Large intestine (tissue), 12 donors: ENCODE measurements at places on chromosomes 2 and 18. TPM values are rescaled to one million over a fixed set of nuclear protein-coding genes. Genes with fewer than 3 reads are reported as not detected.

The TYMS gene
- 69.9 TPM for polyA plus RNA-seq

The CYS1 gene
- polyA plus RNA-seq: 22.1 TPM

- no peak overlapping the region for H3K4me3 ChIP-seq
- no peak for DNase-seq
- peaks cover 8% of the 10 kb centered on the region for H3K4me1 ChIP-seq
- peaks cover 4% of the 10 kb centered on the region for H3K36me3 ChIP-seq
- H3K27me3 ChIP-seq: no peaks in the 10 kb centered on the region
Measured at GRCh38 chr2:43266711-43267111, 40.3 kb upstream of the ZFP36L2 start.

DNA sequence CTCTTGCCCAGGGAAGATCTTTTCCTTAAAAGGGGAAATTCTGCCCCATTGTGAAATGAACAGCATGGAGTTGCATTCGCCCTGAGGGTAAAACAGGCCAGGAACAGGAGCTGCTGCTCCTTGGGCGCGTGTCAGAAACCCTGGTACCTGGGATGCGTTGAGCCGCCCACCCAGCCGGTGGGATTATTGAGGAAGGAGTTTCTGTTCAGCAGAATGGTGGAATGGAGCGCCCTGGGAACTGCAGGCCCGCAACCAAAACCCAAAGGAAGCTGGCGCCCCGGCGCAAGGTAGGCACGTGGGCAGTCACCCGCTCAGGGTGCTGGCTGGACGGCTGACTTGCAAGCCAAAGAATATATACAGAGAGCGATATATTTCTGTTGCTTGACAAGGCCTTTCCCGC is 73.5 kb downstream of the MTCL1 start:
- no peak overlapping the region for H3K27ac ChIP-seq
- peaks cover 8% of the 10 kb centered on the region for H3K36me3 ChIP-seq
- H3K4me3 ChIP-seq: no peak overlapping the region
- DNase-seq: no peak
- H3K27me3 ChIP-seq: no peaks in the 10 kb centered on the region

DNA sequence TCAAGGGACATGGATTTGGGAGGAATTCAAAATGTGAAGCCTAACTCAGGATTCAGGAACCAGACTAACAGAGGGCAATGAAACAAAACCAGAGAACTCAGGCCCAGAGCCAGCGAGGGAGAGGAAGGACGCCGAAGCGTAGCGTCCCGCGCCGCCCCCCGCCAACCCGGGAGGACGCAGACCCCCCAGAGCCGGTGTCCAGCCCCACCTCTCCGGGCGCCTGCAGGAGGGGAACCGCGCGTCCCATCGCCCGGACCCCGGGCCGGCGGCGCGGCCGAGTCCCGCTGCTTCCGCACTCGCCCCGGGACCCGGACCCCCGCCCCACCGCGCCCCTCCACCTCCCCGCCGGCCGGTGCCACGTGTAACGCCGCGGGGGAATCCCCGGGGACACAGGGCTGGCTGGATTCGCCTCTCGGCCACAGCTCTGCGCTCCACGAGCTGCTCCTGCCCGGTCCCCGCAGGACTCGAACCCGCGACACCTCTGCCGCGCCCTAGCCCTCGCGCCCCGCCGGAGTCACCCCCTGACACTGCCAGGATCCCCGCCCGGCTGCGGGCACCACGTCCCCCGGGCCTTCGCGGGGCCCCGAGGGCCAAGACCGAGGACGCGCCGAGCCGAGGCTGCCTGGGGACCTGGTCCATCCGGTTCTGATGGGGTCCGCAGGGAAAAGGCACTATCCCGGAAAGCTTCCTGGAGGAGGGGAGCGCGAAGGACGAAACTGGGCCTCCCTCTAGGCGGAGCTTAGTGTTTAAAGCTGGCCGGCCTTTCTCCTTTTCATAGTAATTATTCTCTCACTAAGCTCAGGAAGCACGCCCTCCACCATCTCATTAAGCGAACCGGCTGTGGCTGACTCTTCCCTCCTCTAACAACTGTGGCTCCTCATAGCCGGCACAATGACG is 40.4 kb upstream of the FAM124B start:
- peak; percentile 44 for DNase-seq
- peak overlapping the region; percentile 31 for H3K4me3 ChIP-seq
- no peaks in the 10 kb centered on the region for H3K36me3 ChIP-seq

DNA sequence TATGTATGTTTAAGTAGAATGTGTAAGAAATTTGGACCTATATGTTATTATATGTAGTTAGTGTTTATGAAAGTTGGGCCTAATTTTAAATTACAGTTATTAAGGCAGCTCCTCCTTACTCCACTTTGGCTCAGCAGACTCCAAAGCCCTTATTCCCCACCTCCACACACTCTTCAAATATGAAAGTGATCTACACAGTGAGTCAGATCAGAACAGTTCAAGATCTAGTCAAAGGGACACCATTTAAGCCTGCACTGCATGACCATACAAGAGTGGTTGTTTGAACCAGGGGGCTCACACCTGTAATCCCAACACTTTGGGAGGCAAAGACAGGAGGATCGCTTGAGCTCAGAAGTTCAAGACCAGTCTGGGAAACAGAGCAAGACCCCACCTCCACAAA is 21.2 kb upstream of the PMAIP1 start:
- no peak overlapping the region for H3K27ac ChIP-seq

GRCh38 chr18:35089891-35090550 is 48.8 kb downstream of the MAPRE2 start:
- no peak overlapping the region for H3K4me3 ChIP-seq
- H3K4me1 ChIP-seq: no peaks in the 10 kb centered on the region
- no peak overlapping the region for H3K27ac ChIP-seq

GRCh38 chr2:24024018-24024417 is 14.1 kb downstream of the MFSD2B start:
- H3K4me1 ChIP-seq: no peaks in the 10 kb centered on the region
- no peak overlapping the region for H3K4me3 ChIP-seq
- no peak for DNase-seq
- H3K36me3 ChIP-seq: peaks cover 13% of the 10 kb centered on the region

DNA sequence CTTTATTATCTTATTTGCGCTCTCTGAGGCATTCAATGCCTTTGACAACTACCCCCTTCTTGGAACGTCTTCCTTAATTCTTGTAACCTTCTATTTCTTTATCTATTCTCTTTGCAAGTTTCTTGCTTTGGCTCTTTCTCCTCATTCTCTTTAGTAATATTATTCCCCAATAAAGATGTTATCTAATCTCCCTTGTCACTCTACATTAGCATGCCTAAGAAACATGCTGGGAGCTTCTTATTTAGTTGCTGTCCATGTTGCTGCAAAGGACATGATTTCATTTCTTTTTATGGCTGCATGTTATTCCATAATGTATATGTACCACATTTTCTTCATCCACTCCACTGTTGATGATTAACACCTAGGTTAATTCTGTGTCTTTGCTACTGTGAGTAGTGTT is 113.7 kb downstream of the RDH14 start:
- no peak overlapping the region for H3K4me3 ChIP-seq
- no peaks in the 10 kb centered on the region for H3K4me1 ChIP-seq
- peaks cover 5% of the 10 kb centered on the region for H3K27me3 ChIP-seq
- no peak for DNase-seq
- H3K36me3 ChIP-seq: no peaks in the 10 kb centered on the region
- H3K27ac ChIP-seq: no peak overlapping the region

The SEH1L gene
- polyA plus RNA-seq: 32.2 TPM

The CEBPZOS gene
- polyA plus RNA-seq: 49.9 TPM

- no peaks in the 10 kb centered on the region for H3K36me3 ChIP-seq
- no peak overlapping the region for H3K27ac ChIP-seq
- peaks cover 91% of the 10 kb centered on the region for H3K27me3 ChIP-seq
- no peak for DNase-seq
- peak overlapping the region; percentile 36 for H3K4me3 ChIP-seq
- peaks cover 7% of the 10 kb centered on the region for H3K4me1 ChIP-seq
Measured at GRCh38 chr2:176177580-176178037, 10.9 kb upstream of the HOXD1 start.

DNA sequence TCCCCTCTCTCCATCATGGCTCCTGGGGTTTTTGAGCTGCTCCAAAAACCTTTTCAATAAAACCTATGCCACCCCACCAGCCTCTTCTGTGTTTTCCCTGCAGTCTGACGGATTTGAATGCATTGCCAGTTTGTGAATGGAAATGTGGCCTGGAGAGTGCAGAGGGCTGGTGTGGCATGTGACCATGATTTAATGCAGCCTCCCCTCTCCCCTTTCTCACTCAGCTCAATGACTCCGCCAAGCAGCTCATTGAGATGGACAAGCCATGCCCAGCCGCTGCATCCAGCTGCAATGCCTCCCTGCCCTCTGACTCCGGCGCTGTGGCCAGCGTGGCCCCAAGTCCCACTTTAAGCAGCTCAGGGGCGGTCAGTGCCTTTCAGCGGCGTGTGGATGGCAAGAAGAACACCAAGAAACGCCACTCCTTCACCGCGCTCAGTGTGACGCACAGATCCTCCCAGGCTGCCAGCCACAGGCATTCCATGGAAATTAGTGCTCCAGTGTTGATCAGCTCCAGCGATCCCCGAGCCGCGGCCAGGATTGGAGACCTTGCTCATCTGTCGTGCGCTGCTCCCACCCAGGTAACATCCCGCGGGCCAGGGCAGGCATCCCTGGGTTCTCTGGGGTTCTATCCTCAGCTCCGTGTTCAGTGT is 215.3 kb downstream of the SEPTIN10 start:
- H3K4me3 ChIP-seq: no peak overlapping the region
- no peak overlapping the region for H3K27ac ChIP-seq
- no peaks in the 10 kb centered on the region for H3K4me1 ChIP-seq
- H3K36me3 ChIP-seq: no peaks in the 10 kb centered on the region

The TRAF3IP1 gene
- polyA plus RNA-seq: 10.6 TPM

DNA sequence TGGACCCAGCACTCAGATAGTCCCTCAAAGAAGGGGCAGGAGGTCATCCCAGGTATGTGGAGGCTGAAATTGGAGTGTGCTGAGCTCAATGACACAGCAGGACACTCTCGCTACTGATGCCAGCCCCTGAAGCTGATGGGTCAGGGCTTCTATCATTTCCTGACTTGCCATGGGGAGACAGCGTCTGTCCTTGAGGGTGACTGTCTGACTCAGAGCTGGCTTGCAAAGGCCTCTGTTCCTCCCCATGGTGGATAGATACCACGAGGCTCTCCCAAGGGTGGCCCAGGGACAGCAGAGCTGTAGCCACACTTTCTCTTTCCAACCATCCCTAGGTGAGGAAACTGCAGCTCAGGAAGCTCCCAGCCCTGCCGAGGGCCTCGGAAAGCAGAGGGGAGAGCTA is 10.8 kb downstream of the ALPG start:
- DNase-seq: no peak
- H3K4me1 ChIP-seq: peaks cover 3% of the 10 kb centered on the region
- no peak overlapping the region for H3K27ac ChIP-seq
- H3K4me3 ChIP-seq: no peak overlapping the region
- H3K27me3 ChIP-seq: peaks cover 81% of the 10 kb centered on the region

GRCh38 chr2:18788592-18788991 is 199.2 kb upstream of the NT5C1B start:
- no peaks in the 10 kb centered on the region for H3K27me3 ChIP-seq
- H3K4me3 ChIP-seq: no peak overlapping the region
- DNase-seq: peak; percentile 29
- no peak overlapping the region for H3K27ac ChIP-seq
- H3K4me1 ChIP-seq: peaks cover 2% of the 10 kb centered on the region
- H3K36me3 ChIP-seq: no peaks in the 10 kb centered on the region

The RAD51AP2 gene
- 0.06 TPM for polyA plus RNA-seq

DNA sequence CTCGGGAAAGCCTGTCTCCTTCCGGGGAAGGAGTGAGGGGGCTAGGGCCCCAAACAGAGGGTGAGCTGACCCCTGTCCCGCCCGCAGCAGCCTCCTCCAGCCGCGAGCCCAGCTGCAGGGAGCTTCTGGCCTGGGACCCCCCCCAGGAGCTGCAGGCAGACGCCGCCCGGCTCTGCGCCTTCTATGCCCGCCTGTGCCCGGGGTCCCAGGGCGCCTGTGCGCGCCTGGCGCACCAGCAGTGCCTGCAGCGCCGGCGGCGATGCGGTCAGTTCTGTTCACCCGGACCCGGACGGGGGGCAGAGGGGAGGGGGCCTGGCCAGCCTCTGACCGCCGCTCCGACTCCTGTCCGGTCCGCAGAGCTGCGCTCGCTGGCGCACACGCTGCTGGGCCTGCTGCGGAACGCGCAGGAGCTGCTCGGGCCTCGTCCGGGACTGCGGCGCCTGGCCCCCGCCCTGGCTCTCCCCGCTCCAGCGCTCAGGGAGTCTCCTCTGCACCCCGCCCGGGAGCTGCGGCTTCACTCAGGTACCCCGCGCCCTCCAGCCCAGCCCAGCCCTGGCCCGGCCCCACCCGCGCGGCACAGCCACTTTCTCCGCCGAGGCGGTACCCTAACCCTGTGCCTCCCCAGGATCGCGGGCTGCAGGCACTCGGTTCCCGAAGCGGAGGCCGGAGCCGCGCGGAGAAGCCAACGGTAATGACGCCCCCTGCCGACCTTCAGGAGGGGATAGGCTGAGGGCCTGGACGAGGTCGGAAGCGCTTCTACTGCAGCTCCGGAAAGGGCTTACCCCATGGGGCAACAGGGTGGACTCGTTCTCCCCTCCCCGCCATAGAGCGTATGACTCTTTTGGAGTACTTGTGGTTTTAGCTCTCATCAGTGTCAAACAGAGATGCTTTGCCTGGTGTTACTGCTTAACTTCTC is 2.0 kb upstream of the CHRND start:
- DNase-seq: no peak
- no peak overlapping the region for H3K27ac ChIP-seq
- no peaks in the 10 kb centered on the region for H3K36me3 ChIP-seq
- H3K4me3 ChIP-seq: no peak overlapping the region
- H3K27me3 ChIP-seq: peaks cover 54% of the 10 kb centered on the region

GRCh38 chr2:9473308-9473984 is 905 bp upstream of the IAH1 start:
- no peaks in the 10 kb centered on the region for H3K27me3 ChIP-seq
- H3K4me1 ChIP-seq: peaks cover 3% of the 10 kb centered on the region
- H3K36me3 ChIP-seq: peaks cover 31% of the 10 kb centered on the region
- peak overlapping the region; percentile 47 for H3K27ac ChIP-seq

DNA sequence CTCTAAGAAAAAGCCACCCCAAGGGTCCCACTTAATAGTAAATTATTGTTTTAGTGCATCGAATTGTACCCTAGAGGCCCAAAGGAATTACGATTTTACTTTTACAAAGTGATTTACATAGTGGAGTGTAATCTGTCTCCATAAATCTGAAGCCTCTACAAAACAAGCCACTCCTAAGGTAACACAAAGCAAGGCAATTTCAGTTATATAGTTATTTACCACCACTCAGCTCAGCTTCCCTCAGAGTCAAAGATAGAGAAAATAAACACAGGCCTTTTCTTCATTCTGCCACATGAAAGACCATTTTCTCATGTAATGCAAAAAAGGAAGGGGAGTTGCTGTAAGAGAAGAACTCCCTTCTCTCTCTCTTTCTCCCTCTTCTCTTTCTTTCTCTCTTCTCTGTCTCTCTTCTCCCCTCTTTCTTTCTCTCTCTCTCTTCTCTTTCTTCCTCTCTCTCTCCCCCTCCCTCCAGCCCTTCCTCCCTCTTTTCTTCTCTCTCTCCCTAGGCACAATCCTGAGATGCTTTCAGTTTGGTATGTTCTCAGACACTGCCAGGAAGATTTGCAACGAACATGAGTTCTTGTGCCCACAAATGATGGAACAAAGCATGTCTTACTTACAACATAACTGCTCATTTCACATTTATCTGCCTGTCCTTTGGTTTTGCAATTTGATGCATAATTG is 264.5 kb downstream of the BCL2 start:
- no peaks in the 10 kb centered on the region for H3K4me1 ChIP-seq
- no peaks in the 10 kb centered on the region for H3K36me3 ChIP-seq
- no peaks in the 10 kb centered on the region for H3K27me3 ChIP-seq
- no peak for DNase-seq
- no peak overlapping the region for H3K4me3 ChIP-seq
